Stimulated activated CD4-positive, alpha-beta T cell treated with anti-CD3 and anti-CD28 coated beads, TNF-alpha, amount 100 ng/mL, for 4 hours (primary cell): ENCODE measurements at places on chromosomes 1 and 21.
A peak's percentile ranks its signal among the peaks of the same experiment; 100 is the strongest.

DNA sequence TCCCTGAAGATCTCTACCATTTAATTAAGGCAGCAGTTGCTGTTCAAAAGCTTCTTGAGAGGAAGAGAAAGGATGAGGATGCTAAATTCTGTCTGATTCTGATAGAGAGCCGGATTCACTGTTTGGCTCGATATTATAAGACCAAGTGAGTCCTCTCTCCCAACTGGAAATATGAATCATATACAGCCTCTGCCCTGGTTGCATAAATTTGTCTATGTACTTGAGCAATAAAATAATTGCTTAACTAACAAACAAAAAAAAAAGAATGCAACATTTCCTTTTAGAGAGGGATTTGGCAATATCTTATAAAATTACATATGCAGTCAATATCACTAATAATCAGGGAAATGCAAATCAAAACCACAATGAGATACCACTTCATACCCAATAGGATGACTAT, 26.8 kb downstream of the ALDH9A1 start:
- no peak for DNase-seq

- no peak for DNase-seq
Measured at GRCh38 chr1:178599745-178600144, 86.8 kb downstream of the TEX35 start.

- no peak for DNase-seq
Measured at GRCh38 chr1:12040457-12041051, 21.3 kb downstream of the MIIP start.

GRCh38 chr1:59486615-59487014, 189.7 kb downstream of the FGGY start:
- DNase-seq: no peak

GRCh38 chr1:156281693-156282478, 739 bp downstream of the SMG5 start:
- no peak for DNase-seq

- DNase-seq: no peak
Measured at GRCh38 chr1:22636353-22636752, at the start of gene C1QA. Gene C1QA (plus strand): TSS chr1:22636628. CDS start chr1:22637617, 989 bp downstream.

DNA sequence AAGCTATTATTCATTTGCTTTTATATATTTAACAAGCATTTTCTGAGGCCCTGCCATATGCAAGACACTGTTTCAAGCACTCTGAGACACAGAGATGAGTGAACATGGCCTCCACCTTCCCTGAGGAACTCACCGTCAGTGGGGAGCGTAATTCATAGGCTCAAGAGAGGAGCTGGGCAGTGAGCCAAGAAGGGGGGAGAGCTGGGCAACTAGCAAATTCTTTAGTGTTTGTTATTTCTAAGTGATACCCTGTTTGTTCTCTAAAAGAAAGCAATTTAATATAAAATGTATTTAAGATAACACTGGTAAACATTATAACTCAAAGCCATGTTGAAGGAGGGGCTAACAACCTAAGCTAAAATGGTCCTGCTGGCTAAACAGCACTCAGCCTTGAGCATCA, 119.2 kb upstream of the NGF start:
- DNase-seq: no peak

DNA sequence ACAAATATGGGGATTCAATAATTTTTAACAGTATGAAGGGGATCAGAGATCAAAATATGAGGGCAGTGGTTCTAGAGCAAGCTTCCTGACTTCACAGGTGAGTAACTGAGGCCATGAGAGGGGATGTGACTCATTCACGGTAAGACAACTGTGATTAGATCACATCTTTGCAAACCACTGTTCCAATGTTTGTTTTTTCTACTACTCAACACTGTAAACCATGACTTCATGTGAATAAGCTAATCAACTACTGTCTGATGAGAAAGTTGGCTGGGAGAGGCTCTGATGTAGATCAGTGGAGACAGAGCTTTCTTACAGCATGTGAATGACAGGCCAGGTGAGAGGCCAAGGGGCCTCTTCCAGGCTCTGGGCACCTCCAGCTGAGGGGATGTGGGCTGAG, 84.7 kb downstream of the BRINP2 start:
- no peak for DNase-seq

DNA sequence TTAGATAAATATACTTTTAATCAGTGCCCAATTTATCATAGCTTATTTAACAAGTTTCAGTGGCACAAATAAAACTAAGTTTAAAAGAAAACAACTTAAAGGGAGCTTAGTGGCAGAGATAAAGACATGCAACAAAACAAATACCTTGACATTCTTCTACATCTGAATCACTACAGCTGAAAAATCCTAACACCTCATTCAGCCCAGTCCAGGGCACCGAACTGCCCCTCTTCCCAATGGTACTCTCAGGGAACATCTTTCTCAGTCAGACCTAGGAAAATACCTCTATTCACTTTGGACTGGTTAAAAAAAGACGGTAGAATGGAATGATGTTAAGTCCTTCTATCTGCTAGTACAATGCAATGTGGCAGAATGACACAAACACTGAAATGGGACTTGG, 8.3 kb downstream of the OTUD7B start:
- no peak for DNase-seq

DNA sequence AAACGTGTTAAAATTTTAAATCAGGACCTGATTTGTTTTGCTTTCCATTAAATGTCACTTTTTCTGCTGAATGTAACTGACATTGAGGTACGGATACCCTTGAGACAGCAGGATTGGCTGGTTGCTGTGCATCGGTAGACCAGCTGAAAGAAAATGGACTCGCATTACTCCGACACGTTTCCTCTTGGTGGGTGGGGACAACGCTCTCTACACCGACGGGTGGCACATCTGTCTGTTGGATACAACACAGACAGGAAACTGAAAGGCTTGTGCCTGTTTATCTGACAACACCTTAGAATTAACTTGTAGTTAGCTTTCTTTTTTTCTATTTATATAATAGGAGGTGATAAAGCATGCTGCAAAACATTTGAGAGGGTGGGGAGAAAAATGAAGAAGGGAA, 19.4 kb downstream of the PRPF38A start:
- DNase-seq: peak; percentile 2

DNA sequence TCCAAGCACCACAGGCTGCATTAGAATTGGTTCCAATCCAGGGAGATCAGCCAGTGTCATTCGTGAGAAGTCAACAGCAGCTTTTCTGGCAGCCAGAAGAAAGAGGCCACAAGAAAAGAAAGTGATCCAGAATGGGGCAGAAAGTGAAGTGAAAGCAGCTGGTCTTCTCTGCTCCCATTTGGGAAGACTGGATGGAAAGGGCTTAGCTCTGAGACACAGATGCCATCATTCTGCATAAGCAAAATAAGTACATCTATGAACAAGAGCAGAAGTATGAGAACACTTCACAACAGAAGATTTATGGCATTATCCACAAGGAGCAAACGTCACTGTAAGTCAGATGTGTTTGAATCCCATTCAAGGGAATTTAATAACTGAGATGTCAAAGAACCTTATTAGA, 326.5 kb upstream of the ESRRG start:
- DNase-seq: no peak

GRCh38 chr1:31569596-31570173, 6.6 kb upstream of the TINAGL1 start:
- no peak for DNase-seq

DNA sequence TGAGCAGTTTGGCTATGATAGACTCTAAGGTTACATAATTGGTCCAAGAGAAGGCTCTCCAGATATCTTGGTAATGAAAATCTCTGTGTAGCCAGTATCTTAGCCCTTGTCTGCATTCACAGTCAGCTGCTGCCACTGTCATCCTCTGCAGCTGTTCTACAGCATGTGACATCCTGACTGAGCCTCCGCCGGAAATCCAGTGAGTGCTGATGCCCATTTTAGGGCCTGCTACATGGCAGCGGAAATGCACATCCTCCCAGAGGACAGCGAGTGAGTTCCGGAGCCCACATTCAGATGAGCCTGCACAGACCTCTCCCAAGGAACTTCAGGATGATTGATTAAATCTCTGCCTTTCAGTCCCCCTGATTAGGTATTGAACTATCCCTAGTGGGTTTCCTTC, 237.1 kb downstream of the HHIPL2 start:
- DNase-seq: no peak

- no peak for DNase-seq
Measured at GRCh38 chr21:35359076-35359475, 310.0 kb upstream of the RUNX1 start.

GRCh38 chr1:22131875-22132486, 10.9 kb downstream of the WNT4 start:
- DNase-seq: peak; percentile 17

- no peak for DNase-seq
Measured at GRCh38 chr1:31135973-31136600, 70.6 kb upstream of the PUM1 start.

GRCh38 chr21:37787456-37787855, 128.8 kb downstream of the KCNJ6 start:
- DNase-seq: no peak

DNA sequence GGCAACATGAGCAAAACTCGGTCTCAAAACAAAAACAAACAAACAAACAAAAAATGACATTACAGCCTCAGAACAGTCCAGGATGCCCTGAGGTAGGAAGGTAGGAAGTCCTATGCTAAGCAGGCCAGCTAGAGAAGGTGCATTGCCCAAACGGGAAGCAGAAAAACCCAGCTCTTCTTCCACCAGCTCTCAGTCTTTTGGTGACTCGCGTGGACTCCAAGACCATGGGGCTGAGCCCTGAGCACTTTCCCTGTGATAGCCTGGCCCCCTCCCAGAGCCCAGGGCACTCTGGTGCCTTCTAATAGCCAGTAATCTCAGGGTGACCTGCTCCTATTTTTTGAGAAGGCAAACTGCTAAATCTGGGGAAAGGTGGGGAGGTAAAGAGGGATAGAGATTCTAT, 16.1 kb downstream of the PHLDA3 start:
- no peak for DNase-seq

- DNase-seq: no peak
Measured at GRCh38 chr21:34915364-34915841, 133.7 kb downstream of the RUNX1 start.

GRCh38 chr1:12477936-12478611, 139.9 kb downstream of the DHRS3 start:
- DNase-seq: no peak

- no peak for DNase-seq
Measured at GRCh38 chr1:218498056-218498938, 153.2 kb downstream of the TGFB2 start.

- DNase-seq: no peak
Measured at GRCh38 chr1:40936931-40937339, 42.6 kb upstream of the CTPS1 start.

GRCh38 chr1:203422656-203423055, 53.0 kb upstream of the PRELP start:
- no peak for DNase-seq

- no peak for DNase-seq
Measured at GRCh38 chr1:41455479-41456332, 28.8 kb downstream of the EDN2 start.

DNA sequence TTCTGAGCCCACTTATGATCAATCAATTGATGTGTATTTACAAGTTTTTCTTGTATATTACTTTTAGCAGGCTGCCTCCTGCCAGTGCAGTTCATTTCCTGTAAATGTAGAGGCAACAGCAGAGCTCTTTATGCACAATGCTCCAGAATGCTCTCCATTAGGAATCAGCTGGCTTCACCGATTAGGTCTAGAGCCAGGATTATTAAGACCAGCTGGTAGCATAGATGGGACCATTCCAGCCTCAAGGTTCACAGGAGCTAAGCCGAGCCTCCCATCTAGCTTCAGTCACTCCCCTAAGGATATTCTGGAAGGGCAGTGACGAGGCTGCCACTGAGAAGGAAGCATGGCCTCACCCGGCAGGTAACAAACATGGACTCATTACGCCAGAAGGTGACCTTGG, 36.8 kb downstream of the DHRS3 start:
- DNase-seq: no peak

GRCh38 chr1:205020466-205020865, 22.5 kb upstream of the CNTN2 start:
- no peak for DNase-seq

GRCh38 chr1:234288946-234289345, 84.3 kb upstream of the COA6 start:
- DNase-seq: no peak

DNA sequence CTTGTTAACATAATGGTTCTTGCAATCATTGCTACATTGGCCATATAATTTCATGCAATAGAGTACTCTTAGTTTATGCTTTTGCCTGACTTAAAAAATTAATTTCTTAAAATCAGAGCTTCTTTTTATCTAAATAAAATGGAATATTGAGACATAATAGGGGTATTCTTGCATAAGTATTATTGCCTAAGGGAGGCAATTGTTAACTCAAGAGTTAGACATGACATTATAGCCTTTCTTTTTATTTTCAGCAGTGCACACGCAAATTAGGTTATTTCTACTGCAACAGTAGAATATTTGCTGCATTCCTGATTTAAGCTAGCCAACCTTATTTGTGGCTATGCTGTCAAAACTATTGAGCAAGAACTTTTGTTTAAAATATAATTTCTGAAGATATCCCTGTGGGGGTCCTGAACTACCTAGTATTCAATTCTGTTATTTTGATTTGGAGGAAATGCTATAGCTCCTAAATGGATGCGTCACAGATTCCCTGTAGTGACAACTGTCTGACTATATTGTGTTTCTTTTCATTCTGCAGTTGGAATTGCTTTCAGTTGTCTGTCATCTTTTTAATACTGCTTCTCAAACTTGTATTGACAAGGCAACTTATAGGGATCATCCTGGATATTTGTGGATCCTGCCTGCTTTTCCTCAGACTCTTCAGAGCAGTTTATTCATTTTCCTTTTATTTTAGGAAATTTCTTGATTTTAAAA, 211.0 kb downstream of the PATJ start:
- DNase-seq: no peak

DNA sequence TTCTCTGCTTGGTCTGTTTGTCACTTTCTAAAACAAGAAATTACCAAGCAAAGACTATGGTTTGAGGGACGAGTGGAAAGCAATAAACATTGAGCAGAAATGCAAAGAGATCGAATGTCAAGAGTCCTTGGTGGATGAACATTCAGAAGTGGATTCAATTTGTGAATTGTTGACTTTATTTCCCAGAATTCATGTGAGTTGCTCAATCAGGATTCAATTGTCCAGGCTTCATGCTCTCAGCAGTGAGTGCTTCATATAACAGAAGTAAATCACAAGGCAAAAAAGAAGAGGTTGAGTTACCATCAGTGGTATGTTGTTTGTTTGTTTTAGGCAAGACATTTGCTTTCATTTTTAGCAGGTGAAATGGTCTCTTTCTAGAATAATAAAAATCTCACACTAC, 31.9 kb downstream of the NGF start:
- no peak for DNase-seq

DNA sequence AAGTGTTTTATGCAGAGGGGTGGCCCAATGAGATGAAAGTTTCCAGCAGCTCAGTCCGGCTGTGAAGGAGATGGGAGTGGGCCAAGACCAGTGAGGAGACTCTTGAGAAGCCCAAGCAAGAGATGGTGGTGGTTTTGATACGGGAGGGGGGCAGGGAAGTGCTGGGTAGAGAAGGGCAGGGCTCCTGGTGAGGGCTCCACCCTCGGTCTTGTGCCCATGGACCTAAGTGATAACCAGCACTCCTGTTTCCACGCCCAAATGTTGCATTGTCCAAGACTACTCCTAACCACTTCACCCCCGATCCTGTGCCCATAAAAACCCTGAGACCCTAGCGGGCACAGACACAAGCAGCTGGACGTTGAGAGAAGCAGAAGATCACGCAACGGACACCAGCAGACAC, 140.9 kb downstream of the MIS18A start:
- no peak for DNase-seq

- DNase-seq: no peak
Measured at GRCh38 chr1:17404034-17404684, 32.2 kb downstream of the PADI6 start.
